ENCODE measurements at places on chromosomes 7 and 10.

GRCh38 chr10:75530299-75530698, 98.9 kb downstream of the LRMDA start:
- no peak for DNase-seq

GRCh38 chr7:68914006-68914405, 684.3 kb upstream of the AUTS2 start:
- DNase-seq, result no peak

DNA sequence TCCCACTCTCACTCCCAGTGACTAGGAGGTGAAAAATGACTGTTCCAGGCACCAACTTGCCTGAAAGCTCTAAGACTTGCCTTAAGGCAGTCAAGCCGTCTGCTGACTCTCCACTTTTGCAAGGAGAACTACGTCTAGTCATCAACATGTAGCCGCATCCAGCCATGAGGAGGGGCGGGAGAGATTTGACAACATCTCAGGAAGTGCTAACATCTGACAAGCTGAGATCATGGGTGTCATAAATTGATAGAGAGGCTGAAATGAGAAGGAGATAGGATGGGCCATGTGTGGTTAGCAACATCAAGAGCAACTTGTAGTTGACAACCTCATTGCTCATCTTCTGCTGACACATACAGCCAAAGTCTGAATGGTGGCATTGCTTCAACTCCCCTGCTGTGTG, 9.0 kb upstream of the TBXAS1 start:
- DNase-seq, result no peak

DNA sequence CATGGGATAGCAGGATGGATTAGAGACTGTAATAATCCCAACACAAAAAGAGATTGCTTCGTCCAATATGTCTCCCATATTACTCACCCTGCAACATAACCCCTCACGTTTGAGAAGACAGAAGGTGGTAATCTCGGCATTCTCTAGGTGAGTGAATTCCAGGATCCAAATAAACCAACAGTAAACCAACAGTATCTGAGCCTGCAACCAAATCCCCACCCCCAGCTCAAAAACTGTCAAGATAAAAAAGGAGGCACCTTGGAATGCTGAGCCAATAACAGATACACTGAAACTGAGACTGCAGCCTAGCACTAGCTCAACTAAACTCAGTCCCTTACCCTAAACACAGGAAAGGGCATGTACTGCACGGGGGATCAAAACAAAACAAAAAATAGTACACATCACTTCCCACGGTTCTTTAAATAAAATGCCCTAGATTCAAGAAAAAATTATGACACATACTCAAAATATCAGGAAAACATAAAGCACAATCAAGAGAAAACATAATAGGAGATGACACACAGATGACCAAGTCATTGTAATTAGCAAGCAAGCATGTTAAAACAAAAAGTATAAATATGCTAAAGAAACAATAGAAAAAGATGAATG, 28.0 kb downstream of the IPMK start:
- no peak for DNase-seq

Data from OCI-LY7 (cell line).